ENCODE measurements at places on chromosomes 13 and 19. TPM values are rescaled to one million over a fixed set of nuclear protein-coding genes. Genes with fewer than 3 reads are reported as not detected.

Gene MEIOSIN
- not detected for total RNA-seq

DNA sequence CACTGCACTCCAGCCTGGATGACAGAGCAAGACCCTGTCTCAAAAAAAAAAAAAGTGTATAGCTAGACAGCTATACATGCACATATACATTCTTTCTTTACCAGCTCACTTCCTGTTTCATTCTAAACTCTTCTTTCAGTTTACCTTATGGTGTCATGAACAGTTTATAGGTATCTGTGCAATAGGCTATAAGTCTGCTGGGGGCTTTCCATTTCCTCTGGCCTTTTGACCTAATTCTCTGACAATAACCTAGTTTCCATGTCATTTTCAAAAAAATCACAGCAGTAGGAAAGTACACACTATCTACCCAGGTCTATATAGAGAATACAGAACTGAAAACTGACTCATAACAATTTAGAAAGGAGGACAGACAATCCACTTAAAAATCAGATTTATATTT is 24.4 kb upstream of the URAD start:
- DNase-seq: no peak
- peaks cover 8% of the 10 kb centered on the region for H3K4me1 ChIP-seq
- peaks cover 36% of the 10 kb centered on the region for H3K27me3 ChIP-seq
- H3K4me3 ChIP-seq: no peak overlapping the region

GRCh38 chr13:110593430-110594130 is 21.8 kb upstream of the NAXD start:
- H3K27ac ChIP-seq: no peak overlapping the region
- peaks cover 10% of the 10 kb centered on the region for H3K27me3 ChIP-seq
- H3K4me3 ChIP-seq: no peak overlapping the region

DNA sequence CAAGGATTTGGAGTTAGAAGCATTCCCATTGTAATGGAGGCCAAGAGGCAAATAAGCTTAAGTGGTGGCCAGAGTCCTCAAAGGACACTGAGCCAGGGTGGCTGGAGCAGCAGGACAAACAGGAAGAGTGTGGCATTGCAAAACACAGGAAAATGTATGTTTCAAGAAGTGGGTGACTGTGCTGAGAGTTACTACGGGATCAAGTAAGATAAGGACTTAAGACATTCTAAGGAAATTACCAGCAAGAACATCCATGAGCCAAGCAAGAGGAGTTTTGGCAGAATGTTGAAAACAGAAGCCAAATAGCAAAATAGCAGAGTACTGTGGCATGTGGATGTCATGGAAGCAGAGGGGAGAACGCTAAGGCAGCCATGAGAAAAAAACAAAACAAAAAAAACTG is 104.2 kb downstream of the RAP2A start:
- peaks cover 8% of the 10 kb centered on the region for H3K27me3 ChIP-seq
- no peaks in the 10 kb centered on the region for H3K36me3 ChIP-seq
- H3K27ac ChIP-seq: no peak overlapping the region
- no peak overlapping the region for H3K4me3 ChIP-seq
- no peak for DNase-seq
- H3K4me1 ChIP-seq: no peaks in the 10 kb centered on the region

GRCh38 chr19:28968721-28969120 is 244.2 kb downstream of the UQCRFS1 start:
- no peak overlapping the region for H3K4me3 ChIP-seq
- peaks cover 25% of the 10 kb centered on the region for H3K27me3 ChIP-seq
- H3K36me3 ChIP-seq: no peaks in the 10 kb centered on the region
- peaks cover 2% of the 10 kb centered on the region for H3K4me1 ChIP-seq
- no peak overlapping the region for H3K27ac ChIP-seq

All from T-helper 17 cell (primary cell).